ENCODE measurements at places on chromosomes 7 and 10. TPM values are rescaled to one million over a fixed set of nuclear protein-coding genes. Genes with fewer than 3 reads are reported as not detected.

CRPPA gene
- 1.4 TPM for total RNA-seq

INHBA gene
- total RNA-seq, result 24.0 TPM

FKBP6 gene
- total RNA-seq, result not detected

UCMA gene
- not detected for total RNA-seq

ZCWPW1 gene
- total RNA-seq, result 3.1 TPM

FAM25G gene
- total RNA-seq, result not detected

NXPH1 gene
- total RNA-seq, result not detected

LRRC18 gene
- total RNA-seq, result not detected

SHLD2 gene
- 28.9 TPM for total RNA-seq

FGFBP3 gene
- 2.0 TPM for total RNA-seq

CYP3A7 gene
- total RNA-seq, result not detected

NPFFR1 gene
- total RNA-seq, result not detected

WNT8B gene
- not detected for total RNA-seq

ERLIN1 gene
- 21.2 TPM for total RNA-seq

ZC3HAV1L gene
- total RNA-seq, result 22.7 TPM

SH2B2 gene
- total RNA-seq, result 30.2 TPM

NSUN6 gene
- 19.8 TPM for total RNA-seq

CALML5 gene
- 3.7 TPM for total RNA-seq

IQUB gene
- 0.21 TPM for total RNA-seq

NCF1 gene
- 18.1 TPM for total RNA-seq

NKX2-3 gene
- not detected for total RNA-seq

TUBAL3 gene
- not detected for total RNA-seq

PRKG1 gene
- 381 TPM for total RNA-seq

All from thoracic aorta (tissue), 2 donors.